Right lung (tissue), 10 donors: ENCODE measurements at places on chromosomes 12 and 14. TPM values are rescaled to one million over a fixed set of nuclear protein-coding genes. Genes with fewer than 3 reads are reported as not detected.

- no peak for DNase-seq
Observed at GRCh38 chr12:88310666-88311065, 168.6 kb downstream of the TMTC3 start.

GRCh38 chr12:92094751-92095161, 50.9 kb downstream of the BTG1 start:
- no peak for DNase-seq

DNA sequence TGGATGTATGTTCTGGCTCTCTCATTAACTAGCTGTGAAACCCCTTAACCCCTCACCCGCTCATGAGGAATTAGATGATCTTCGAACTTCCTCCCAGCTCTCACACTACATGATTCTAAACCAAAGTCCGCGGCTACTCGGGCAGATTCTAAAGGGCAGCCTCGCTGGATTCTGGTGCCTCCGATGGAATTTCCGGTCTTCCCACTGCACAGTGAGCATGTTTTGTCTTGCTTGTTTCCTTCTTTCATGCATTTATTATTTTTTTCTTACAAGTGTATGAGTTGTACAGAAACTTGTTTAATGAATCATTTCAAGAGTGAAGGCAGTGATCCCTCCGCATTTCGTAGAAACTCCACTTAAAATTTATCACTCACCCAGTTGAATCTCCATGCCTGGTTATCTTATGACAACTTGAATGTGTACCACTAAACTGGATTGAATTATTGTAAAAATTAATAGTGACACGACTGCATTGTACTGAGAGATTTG, 4.5 kb upstream of the HCAR3 start:
- DNase-seq, result no peak

- no peak for DNase-seq
Observed at GRCh38 chr14:99563749-99564129, 40.3 kb downstream of the CCDC85C start.

DNA sequence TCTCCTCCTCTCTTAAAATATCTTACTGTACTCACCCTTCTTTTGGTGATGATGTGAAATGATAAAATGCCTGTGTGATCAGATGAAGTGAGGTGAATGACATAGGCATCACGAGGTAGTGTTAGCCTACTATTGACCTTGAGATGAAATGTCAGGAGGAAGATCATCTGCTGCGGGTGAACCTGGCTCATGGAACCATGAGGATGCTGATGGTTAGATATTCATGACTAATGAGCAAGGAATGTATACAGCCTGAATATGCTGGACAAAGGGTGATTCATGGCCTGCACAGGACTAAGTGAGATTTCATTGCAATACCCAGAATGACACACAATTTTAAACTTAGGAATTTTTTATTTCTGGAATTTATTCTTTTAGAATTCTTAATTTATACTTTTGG, 89.6 kb downstream of the DAAM1 start:
- DNase-seq, result no peak

- DNase-seq, result no peak
Observed at GRCh38 chr12:81333812-81334211, 255.9 kb downstream of the ACSS3 start.

- peak; percentile 53 for DNase-seq
Observed at GRCh38 chr12:56634837-56635791, 5.0 kb upstream of the BAZ2A start.

DNA sequence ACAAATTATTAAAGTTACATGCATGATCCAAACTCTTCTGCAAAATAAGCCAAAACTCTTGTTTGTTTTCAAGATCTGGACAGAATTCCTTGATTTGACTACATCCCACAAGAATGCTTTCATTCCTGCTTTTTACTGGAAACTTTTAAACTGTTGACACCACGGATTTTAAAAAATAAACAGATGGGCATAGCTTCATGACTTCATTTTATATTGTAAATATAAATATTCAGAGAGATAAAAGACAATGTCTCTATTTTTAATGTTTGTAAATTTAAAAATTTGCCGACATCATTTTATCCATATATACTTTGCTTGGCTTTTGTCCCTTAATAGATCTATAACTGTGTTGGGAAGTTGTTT, 134.3 kb upstream of the DCN start:
- peak; percentile 26 for DNase-seq

DNA sequence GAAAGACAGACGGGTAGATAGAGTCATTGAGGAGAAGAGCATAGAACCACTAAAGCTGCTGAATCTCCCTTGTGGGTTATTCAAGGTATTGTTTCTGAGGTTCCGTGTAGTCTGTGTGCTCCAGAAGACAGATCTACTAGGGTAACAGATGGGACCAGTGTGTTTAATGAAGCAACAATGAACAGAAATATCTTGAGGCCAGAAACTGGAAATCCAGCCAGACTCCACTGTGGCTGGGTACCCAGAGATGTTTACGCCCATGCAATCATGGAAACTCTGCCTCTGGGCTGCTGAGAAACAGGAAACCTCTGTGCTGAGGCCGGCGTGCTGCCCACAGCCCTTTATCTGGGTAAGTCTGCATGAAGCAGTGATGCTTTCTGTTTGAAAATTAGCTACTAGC, 8.3 kb downstream of the PROX2 start:
- no peak for DNase-seq

DNA sequence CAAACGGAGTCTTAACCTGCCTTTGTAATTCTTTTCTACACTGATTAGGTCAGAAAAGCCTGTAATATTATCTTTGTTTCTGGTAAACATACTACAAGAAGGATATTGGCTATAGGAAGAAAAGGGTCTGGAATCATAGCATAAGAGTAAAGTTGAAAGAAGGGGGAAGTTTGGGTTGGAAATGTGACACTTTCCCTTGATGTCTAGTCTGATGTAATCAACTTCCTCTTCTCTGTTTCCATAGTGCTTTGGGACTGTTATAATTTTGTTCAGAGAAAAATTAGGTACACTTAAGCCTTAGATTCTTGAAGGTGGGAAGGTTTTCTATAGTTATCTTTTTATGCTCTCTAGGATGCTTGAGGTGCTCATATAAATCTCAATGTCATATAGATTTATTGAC, 322.2 kb downstream of the AEBP2 start:
- no peak for DNase-seq

GRCh38 chr14:68112442-68112841, 292.9 kb downstream of the RAD51B start:
- DNase-seq, result peak; percentile 64

Gene KRT73
- polyA plus RNA-seq, result 0.19 TPM

Gene SSTR1
- polyA plus RNA-seq, result 3.1 TPM

Gene LRRC9
- polyA plus RNA-seq, result 1.4 TPM

Gene NR1H4
- polyA plus RNA-seq, result 0.55 TPM

Gene ADAMTS20
- polyA plus RNA-seq, result 0.07 TPM
